H7 (cell line): ENCODE measurements at places on chromosomes 4 and X. TPM values are rescaled to one million over a fixed set of nuclear protein-coding genes. Genes with fewer than 3 reads are reported as not detected.

Gene GPR50
- 0.55 and 1.5 TPM in 2 replicates for total RNA-seq

Gene MAGED4B
- total RNA-seq, result 5.1 and 25.0 TPM in 2 replicates

Gene BEND2
- not detected in 2 replicates for total RNA-seq

Gene FHDC1
- 4.6 and 4.9 TPM in 2 replicates for total RNA-seq

Gene ITGB1BP2
- total RNA-seq, result 0.66 and 4.2 TPM in 2 replicates

Gene BEX1
- total RNA-seq, result 56.5 and 81.4 TPM in 2 replicates

GRCh38 chrX:11089802-11090201, 21.3 kb upstream of the HCCS start:
- DNase-seq, result no peak

DNA sequence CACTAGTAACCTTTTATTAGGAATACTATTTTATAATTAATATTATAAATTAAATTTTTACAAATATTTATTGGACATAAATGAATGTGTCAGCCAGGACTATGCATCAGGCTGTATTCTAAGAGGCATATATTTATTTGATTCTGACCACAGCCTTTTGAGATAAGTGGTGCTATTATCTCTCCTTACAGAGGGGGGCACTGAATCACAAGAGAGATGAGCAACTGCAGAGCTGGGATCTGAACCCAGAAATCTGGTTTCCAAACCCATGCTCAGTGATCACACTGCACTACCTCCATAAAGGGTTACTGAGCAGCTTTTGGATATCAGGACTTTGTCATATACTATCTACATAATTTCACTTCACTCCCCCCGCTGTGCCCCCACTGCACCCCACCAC, 322.0 kb downstream of the TMA16 start:
- peak; percentile 1 for DNase-seq

DNA sequence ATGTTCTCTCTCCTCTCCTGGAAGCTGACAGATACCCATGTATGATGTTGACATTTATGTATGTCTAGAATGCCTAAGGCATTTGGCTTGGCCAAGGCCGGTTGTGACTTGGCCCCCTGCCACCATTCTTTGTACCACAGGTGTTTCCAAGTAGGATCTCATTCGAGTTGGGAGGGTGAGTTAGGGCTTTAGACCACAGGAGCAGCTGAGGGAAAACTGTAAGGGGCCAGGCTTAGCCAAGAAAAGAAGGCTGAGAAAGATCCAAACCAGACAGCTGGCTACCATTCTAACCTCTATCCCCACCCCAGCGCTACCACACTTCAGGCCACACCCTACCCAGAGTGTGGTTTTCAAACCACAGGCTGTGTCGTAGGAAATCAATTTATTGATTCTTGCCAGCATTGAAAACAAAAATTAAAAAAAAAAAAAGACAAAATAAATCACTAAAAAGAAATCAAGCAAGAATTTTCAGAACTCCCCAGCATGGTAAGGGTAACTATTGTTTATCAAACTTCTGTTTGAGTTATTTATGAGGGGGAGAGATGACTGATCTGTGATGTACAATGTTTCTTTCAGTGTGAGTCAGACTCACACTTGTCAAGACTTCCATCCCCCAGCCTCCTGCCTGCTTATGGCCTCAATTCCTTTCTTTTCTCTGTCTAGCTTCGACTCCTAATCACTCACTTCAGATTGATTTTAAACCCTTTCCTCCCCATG, 9.9 kb downstream of the TMSB4X start:
- no peak for DNase-seq

DNA sequence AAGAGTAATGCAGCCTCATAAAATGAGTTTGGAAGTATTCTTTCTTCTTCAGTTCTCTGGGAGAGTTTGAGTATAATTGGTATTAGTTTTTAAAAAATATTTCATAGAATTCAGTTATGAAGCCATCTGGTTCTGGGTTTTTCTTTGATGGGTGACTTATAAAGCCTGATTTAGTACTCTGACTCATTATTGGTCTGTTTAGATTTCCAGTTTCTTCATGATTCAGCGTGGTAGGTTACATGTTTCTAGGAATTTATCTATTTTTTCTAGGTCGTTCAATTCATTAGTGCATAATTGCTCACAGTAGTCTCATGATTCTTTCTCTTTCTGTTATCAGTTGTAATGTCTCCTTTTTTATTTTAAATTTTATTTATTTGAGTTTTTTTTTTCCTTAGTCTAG, 111.2 kb downstream of the CEP44 start:
- DNase-seq, result no peak

- DNase-seq, result no peak
Observed at GRCh38 chrX:25175743-25176142, 160.0 kb upstream of the ARX start.

GRCh38 chr4:57131849-57132742, 21.9 kb upstream of the IGFBP7 start:
- DNase-seq, result peak; percentile 14

GRCh38 chr4:184472614-184473498, 1.5 kb downstream of the IRF2 start:
- peak; percentile 91 for DNase-seq

GRCh38 chr4:128221586-128221985, 66.0 kb downstream of the PGRMC2 start:
- no peak for DNase-seq

- DNase-seq, result no peak
Observed at GRCh38 chr4:73426666-73427065, 9.4 kb upstream of the AFP start.

DNA sequence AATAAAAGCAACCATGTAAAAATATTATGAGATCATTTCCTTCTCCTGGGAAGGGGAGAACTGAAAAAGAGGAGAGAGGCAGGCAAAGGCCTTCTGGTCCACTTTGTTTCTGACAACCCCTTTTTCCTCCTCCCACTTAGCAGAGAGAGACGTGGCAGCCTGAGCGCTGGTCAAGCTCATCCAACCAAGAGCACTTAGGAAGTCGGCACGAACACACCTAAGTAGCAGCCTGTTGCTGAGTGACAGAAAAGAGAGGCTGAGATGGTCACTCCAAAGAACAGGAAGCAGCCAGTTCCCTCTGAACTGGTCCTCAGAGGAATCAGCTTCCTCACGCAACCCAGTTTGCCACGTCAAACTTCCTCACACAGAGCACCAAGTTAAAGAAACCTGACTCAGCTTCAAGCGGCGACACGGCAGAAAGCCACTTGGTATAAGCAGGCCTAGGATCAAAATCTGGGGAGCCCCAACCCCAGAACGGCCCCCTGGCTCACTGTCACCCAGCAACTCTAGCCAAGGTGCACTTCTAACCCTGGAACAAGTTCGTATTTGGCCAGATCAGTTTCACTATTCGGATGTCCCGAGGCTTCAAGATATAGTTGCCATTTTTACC, 861 bp downstream of the SEC24D start:
- peak; percentile 46 for DNase-seq

GRCh38 chr4:304969-305680, at the start of gene ZNF732:
Gene ZNF732, minus strand, starts transcription at chr4:305474. Its CDS starts 164 bp downstream, at chr4:305310.
- peak; percentile 85 for DNase-seq

GRCh38 chrX:153862369-153863250, 23.4 kb downstream of the L1CAM start:
- DNase-seq, result peak; percentile 75
